ENCODE measurements at places on chromosomes 13 and 19.
A peak's percentile ranks its signal among the peaks of the same experiment; 100 is the strongest.

DNA sequence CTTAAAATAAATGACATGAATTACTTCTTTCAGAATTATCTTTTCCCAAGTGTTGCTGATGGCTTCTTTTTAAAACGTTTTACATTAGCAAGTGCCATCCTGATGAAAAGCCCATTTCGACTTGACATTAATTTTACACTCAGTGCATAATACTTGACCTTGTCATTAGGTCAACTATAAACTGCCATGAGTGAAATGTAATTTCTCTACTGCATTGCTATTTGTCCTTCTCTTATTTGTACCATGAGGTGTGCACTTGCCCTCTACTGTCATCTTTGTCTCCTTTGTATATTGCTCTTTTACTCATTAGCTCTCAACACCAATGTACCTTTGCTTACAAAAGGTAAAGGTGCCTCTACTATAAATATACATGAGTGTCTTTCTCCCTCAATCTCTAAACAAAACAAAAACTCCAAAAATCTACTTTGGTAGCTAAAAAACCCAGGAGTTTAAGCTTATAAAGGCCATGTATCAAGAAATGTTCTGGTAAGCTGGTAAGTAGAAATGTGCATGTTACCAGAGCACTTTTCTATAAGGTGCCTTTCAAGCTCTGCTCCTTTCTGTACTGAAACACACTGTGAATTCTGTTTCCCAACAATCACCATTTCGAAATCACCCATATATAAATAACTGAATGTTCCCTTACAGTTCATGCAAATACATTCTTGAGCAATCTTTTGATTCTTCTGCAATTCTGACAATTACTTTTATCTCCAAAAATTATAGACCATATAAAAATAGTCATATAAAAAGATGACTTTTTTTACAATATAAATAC, 351.4 kb downstream of the SLITRK5 start:
- no peak for DNase-seq

DNA sequence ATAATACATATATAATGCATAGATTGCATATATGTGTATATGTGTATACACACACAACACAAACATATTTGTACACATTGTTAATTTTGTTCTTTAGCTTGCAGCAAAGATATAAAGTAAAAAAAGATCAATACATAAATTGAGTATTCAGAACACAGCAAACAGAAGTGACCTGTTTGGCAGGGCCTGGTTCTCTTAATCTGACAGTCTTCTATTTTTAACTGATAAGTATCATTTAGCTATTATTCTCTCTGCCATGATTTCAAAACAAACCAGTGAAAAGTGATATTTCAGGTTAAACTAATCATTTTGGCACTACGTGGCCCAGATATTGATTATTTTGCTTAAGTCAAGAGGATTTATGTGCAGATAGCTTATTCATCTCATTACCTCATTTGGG, 309.4 kb downstream of the OXGR1 start:
- DNase-seq = no peak

GRCh38 chr19:33823341-33823740, 26.7 kb downstream of the KCTD15 start:
- DNase-seq = no peak

GRCh38 chr19:49786376-49786820, 19.6 kb downstream of the AP2A1 start:
- DNase-seq = no peak

DNA sequence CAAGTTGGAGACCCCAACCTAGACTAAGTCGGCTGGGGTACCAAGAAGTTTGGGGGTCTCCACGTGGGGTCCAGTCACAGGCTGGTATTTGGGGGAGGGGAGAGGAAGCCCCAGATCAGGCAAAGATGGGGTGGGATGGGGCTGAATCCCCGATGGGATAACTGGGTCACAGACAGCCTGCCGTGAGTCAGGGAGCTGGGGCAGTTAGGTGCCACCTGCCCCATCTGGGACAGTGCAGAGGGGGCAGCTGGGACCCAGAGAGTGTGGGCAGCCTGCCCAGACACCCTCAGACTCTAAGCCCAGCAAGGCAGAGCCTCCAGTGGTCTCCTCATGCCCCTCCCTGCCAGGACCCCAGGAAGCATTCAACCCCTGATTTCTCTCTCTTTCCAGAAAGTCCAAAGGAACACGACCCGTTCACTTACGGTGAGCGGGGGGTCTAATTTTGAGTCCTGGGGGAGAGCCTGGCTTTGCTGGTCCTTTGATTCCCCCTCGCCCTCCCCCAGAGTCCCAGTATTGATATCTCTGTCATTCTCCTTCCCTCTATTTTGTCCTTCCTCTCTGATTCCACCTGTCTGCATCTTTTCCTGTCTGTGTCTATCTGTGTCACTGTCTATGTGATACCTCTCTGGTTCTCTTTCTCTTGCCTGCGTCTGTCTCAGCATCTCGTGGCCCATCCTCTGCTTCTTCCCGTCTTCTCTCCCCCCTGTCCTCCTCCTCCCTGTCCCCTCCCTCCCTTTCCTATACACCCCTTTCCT, 1.8 kb downstream of the FXYD1 start:
- DNase-seq = no peak

GRCh38 chr19:46974181-46974580, 45.5 kb upstream of the NPAS1 start:
- no peak for DNase-seq

- DNase-seq = peak; percentile 91
Measured at GRCh38 chr19:40529093-40529954, 47.3 kb upstream of the SHKBP1 start.

GRCh38 chr19:10450853-10451609, 30.7 kb downstream of the PDE4A start:
- peak; percentile 52 for DNase-seq

DNA sequence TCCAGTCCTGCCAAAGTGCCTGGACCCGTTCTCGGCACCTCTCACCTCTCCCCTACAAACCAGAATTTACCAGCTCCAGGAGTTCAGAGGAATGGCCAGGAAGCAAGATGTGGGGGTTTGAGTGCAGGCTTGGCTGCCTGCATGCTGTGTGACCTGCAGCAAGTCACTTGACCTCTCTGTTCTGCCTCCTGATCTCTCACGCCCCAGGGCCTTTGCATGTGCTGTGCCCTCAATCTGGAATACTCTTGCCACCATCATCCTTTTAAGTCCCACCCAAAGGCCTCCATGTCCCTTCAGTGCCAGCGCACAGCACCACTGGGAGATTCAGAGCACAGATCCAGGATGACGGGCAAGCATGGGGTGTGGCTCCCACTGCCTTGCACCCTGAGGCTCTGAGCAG, 43.4 kb downstream of the MYO9B start:
- no peak for DNase-seq

GRCh38 chr13:107035186-107035585, 467.2 kb upstream of the ARGLU1 start:
- DNase-seq = no peak

- DNase-seq = no peak
Measured at GRCh38 chr13:110444226-110444653, 117.3 kb downstream of the RAB20 start.

DNA sequence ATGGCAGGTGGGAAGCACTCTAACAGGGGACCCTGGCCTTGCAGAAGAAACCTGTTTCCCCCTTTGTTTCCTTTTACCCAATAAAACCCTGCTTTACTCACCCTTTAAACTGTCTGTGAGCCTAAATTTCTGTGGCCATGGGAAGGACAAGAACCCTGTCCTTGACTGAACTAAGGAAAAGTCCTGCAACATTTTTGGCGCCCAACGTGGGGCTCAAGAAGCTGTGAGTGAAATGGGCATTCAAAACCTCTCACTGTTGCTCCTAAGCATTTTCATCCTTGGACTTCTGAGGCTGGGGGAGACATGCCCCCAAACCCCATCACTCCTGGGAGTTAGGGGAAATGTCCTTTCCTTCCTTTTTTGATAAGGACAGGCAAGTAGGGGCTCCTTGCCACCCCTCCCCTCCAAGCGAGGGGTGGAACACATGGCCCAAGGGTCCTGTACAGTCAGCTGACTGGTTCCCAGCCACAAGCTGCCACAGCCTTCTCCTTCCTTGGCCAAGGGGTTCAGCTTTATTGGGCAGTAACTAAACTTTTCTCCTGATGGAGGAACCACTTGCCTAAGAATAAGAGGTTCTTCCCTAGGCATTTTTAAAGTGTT, 381.6 kb downstream of the KLF5 start:
- DNase-seq = no peak

DNA sequence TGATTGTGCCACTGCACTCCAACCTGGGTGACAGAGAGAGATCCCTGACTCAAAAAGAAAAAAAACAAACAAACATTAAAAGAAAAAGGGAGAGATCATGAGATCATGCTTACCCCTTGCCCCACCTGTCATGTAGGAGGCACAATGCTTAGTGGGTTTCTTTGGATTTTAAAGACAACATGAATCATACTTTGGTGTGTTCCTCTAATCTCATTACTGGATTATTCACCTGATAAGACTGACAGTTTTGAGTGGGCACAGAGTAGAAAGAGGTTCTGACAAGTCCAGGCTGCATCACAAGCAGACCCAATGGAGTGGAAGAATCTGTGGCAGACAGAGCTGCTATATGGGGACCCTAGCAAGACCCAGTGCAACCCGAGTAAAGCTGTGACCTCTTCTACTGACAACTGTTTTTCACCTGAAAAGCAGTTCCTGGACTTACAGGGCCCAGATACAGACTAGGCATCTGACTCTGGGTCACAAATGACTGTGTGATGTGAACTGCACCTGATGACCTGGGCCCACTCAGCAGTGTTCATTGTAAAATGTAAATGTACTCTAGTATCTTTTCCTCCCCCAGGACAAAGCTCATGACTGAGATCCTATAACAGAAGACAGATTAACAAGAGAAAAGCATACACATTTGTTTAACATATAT, 28.9 kb upstream of the USP12 start:
- no peak for DNase-seq

DNA sequence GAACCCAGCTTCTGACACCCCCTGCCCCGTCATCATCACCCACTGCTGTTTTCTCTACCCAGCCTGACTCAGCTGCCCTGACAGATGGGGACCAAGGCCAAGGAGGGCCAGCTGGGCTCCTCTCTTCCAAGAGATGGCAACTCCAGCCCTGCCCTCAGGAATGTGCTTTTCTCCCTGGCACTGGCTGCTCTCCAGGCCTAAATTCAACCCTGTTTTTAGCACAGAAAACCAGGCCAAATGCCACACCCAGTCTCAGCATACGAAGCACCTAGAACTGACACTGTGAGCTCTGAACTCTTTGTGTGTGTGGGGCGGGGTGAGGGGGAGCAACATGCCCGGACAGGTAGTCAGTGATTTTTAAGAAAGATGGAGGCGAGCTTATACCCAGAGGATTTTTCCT, 23.4 kb upstream of the IGFL1 start:
- no peak for DNase-seq

GRCh38 chr13:60028021-60028420, 135.7 kb downstream of the DIAPH3 start:
- DNase-seq = no peak

GRCh38 chr19:39953915-39954314, 17.1 kb upstream of the PSMC4 start:
- no peak for DNase-seq

GRCh38 chr13:107459430-107459829, 755.9 kb downstream of the LIG4 start:
- no peak for DNase-seq

DNA sequence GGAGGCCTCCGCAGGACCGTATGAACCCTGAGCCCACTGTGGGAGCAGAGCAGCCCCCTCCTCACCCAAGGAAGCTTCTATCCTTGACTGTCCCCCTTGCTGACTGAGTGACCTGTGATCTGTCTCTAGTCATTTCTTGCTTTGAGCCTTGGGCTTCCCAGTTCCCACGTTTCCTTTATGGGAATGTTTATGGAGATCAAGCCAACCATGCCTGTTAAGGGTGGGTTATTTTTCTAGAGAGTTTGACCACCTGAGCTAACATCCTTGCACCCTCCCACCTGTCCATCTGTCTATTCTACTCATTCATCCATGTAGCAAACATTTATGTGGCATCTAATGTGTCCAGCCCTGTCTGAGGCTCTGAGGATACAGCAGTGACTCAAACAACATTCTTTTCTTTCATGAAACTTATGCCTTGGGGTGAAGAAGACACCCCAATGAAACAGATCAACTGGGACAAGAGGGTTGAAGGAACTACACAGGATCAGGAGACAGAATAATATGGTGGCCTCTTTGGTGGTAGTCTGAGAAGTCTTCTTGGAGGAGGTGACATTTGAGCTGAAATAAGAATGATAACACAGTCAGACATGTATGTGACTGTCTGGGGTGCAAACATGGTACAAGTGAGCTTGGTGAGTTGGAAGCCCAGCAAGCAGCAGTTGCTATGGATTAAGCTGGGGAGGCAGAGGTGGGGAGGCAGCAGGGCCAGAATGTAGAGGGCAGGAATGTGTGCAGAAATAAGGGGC, 30.5 kb downstream of the CERS4 start:
- DNase-seq = no peak

GRCh38 chr19:15897738-15898276, at the start of gene CYP4F2:
Gene CYP4F2, minus strand, starts transcription at chr19:15898074. Its CDS starts 463 bp downstream, at chr19:15897611.
- no peak for DNase-seq

DNA sequence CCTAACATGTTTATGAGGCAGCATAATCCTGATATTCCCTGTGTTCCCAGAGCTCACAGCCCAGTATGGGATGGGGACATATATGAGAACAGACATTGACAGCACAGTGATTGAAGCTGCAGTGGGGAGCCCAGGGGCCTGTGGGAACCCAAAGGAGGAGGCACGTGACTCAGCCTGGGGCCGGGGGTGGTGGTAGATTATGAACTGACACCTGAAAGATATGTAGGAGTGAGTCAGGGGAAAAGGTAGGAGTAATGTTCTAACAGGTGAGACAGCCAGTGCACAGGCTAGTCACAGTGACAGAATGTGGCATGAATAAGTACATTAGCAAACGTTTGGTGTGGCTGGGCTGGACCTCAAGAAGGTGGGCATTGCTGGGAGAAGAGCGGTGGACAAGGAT, 29.0 kb downstream of the CKM start:
- DNase-seq = no peak

DNA sequence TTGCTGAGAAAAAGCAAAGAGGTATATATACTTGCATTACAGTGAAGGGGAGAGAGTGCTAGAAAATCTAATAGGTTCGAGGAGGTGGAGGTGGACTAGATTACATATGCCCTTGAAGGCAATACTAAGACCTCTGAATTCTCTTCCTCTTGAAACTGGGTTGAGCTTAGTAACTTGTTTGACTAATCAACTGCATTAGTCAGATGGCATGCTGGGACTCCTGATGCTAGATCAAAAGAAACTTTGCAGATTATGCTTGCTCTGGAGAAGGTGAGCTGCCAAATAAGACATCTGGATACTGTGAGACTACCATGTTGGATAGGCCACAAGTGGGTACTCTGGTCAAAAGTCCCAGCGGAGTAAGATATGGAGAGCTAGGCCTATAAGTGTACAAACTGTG, 331.3 kb downstream of the KLF5 start:
- DNase-seq = no peak

DNA sequence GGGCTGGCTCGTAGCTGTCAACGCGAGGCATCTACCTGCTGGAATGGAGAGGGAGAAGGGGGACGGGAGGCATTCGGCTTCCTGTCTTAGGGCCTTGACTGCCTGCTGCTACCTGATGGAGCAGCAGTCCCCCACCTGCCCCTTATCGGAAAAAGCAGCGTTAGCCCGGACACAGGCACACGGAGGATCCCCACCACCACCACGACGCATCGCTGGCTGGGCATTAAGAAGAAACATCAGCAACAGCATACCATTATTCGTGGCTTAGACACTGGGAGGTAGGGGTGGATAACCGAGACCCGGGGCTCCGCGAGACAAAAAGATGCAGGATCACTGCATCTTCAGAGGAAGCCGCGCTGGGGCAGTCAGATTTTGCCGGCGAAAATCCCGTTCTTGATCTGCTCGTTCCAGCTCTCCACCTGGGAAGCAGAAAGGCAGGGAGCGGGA, 1.1 kb downstream of the COX6B2 start:
- DNase-seq = no peak
